ENCODE measurements at places on chromosomes 7 and 10.

GRCh38 chr7:48154792-48155413, 16.4 kb upstream of the ABCA13 start:
- peaks cover 17% of the 10 kb centered on the region for H3K27me3 ChIP-seq
- DNase-seq: peak; percentile 57
- H3K4me3 ChIP-seq: no peak overlapping the region

DNA sequence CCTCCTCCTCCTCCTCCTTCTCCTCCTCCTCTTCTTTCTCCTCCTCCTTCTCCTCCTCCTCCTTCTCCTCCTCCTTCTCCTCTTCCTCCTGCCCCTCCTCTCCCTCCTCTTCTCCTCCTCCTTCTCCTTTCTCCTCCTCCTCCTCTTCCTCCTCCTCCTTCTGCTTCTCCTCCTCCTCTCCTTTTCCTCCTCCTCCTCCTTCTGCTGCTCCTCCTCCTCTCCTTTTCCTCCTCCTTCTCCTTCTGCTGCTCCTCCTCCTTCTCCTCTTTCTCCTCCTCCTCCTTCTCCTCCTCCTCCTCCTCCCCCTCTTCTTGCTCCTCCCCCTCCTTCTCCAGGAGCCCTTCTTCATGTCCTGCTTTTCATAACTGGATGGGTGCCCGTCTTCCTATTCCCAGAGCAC, 12.2 kb downstream of the PLXNA4 start:
- no peak for DNase-seq
- peaks cover 68% of the 10 kb centered on the region for H3K27me3 ChIP-seq
- H3K36me3 ChIP-seq: peaks cover 43% of the 10 kb centered on the region
- H3K4me1 ChIP-seq: peaks cover 18% of the 10 kb centered on the region
- H3K27ac ChIP-seq: no peak overlapping the region

- H3K4me1 ChIP-seq: peaks cover 32% of the 10 kb centered on the region
- peak overlapping the region; percentile 48 for H3K27ac ChIP-seq
- peaks cover 33% of the 10 kb centered on the region for H3K27me3 ChIP-seq
- peaks cover 10% of the 10 kb centered on the region for H3K36me3 ChIP-seq
Observed at GRCh38 chr10:22491931-22492615, 146.8 kb downstream of the SPAG6 start.

GRCh38 chr7:54581511-54581910, 39.3 kb downstream of the VSTM2A start:
- no peaks in the 10 kb centered on the region for H3K27me3 ChIP-seq
- H3K4me3 ChIP-seq: no peak overlapping the region

DNA sequence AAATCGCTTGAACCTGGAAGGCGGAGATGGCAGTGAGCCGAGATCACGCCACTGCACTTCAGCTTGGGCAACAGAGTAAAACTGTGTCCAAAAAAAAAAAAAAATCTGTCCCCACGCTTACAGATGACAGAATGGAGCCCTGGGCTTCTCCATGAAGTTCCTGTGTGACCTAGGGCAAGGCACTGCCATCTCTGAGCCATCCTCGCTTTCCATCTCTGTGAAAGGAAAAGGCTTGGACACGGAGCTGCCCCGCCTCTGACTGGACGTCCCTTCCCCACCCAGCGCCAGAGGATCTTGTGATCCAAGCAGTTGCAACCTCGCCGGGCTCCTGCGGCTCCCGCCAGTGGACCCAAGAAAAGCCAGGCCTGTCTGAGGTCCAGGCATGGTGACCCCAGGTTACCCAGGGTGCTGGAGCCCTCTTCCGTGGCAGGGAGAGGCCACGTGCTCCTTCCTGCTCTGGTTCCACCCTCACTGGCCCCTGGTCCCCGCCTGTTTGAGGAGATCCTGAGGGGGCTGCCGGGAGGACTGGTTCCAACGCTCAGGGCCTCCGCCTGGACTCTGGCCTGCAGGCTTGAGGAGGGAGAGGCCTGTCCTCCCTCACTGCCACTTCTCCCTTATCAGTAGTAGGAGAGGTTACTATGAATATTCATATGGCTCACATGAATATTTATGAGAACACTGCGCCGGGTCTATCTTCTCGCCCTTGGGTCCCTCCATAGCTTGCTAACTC, 25.6 kb upstream of the ELFN1 start:
- H3K4me3 ChIP-seq: no peak overlapping the region
- no peak overlapping the region for H3K27ac ChIP-seq
- no peak for DNase-seq
- no peaks in the 10 kb centered on the region for H3K36me3 ChIP-seq
- H3K4me1 ChIP-seq: no peaks in the 10 kb centered on the region

DNA sequence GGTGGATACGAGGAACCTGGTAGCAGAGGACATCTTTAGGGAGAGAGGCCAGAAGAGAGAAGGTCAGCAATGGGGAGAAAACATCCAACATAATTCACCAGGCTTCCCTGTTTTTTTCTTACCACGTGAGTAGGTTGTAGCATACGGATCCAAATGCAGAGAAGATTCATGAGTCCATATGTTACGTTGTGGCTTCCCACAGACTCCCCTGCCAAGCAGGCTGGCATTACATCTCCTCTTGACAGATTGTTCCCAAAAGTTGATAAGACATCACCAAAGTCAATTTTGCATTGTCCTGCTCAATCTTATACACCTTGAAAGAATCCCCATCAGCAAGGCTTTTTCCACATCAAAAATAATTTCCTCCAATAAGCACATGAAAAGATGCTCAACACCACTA, 39.7 kb downstream of the DRGX start:
- H3K27me3 ChIP-seq: peaks cover 13% of the 10 kb centered on the region
- H3K4me1 ChIP-seq: peaks cover 3% of the 10 kb centered on the region
- no peaks in the 10 kb centered on the region for H3K36me3 ChIP-seq
- H3K4me3 ChIP-seq: no peak overlapping the region
- no peak overlapping the region for H3K27ac ChIP-seq

- H3K4me1 ChIP-seq: peaks cover 63% of the 10 kb centered on the region
- peak overlapping the region; percentile 92 for H3K27ac ChIP-seq
- peaks cover 71% of the 10 kb centered on the region for H3K36me3 ChIP-seq
- no peak for DNase-seq
Observed at GRCh38 chr10:62083412-62084267, 182.1 kb downstream of the ARID5B start.

GRCh38 chr7:39567294-39567693, 1.1 kb downstream of the YAE1 start:
- DNase-seq: no peak
- no peaks in the 10 kb centered on the region for H3K27me3 ChIP-seq
- peaks cover 14% of the 10 kb centered on the region for H3K4me1 ChIP-seq
- H3K4me3 ChIP-seq: peak overlapping the region; percentile 94

DNA sequence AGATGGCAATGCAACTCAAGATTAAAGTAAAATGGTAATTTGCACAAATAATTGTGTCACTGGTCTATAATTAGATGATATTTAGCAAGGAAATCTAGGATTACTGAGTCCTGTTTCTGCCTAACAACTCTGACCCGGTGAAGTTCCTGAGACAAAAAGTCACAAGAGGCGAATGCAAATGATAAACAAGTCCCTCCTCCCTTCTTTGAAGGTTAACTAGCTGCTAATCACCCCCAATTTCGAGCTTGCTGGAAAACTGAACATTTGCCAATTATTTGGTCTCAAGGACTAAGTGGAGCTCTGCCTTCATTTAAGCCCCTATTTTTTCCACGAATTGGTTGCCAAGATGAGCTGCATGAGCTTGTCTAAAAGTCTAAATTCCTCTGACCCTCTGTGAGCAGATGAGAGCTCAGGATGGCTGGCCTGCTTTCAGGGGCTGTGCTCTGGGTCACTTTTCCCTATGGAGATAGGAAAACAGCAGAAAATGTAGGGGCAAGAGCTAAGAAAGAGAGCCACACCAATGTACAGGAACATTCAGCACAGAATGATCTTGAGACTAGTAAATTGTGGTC, 127.3 kb downstream of the MBL2 start:
- no peak overlapping the region for H3K4me3 ChIP-seq
- H3K27ac ChIP-seq: no peak overlapping the region
- DNase-seq: no peak
- no peaks in the 10 kb centered on the region for H3K4me1 ChIP-seq

DNA sequence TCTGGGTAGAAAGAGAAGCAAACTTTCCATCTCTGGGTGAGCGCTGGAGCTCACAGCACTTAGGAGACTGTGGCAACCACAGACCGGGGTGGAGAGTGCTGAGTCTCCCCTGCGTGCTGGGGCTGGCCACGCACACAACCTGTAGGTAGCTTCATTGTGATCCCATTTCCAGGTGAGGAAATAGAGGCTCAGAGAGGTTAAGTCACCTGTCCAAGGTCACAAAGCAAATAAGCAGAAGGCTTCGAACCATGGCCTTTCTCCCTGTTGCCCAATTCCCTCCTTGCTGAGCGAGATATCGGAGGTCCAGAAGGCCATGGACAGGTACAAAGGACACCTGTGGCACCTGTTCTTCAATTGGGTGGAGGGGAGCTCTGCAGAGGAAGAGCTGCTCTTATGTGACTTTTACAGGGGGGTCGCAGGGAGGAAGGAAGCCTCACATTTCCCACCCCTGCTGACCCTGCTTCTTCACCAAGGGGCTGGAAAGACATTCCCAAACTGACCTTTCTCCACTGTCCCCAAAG, 39.4 kb downstream of the ZCCHC24 start:
- no peaks in the 10 kb centered on the region for H3K27me3 ChIP-seq
- H3K36me3 ChIP-seq: no peaks in the 10 kb centered on the region
- no peak for DNase-seq
- no peaks in the 10 kb centered on the region for H3K4me1 ChIP-seq
- no peak overlapping the region for H3K4me3 ChIP-seq

GRCh38 chr10:115844591-115844990, 428.4 kb downstream of the GFRA1 start:
- no peaks in the 10 kb centered on the region for H3K27me3 ChIP-seq
- no peak for DNase-seq
- no peak overlapping the region for H3K27ac ChIP-seq

- no peaks in the 10 kb centered on the region for H3K4me1 ChIP-seq
- H3K27me3 ChIP-seq: peaks cover 6% of the 10 kb centered on the region
- H3K27ac ChIP-seq: no peak overlapping the region
- H3K36me3 ChIP-seq: no peaks in the 10 kb centered on the region
- no peak overlapping the region for H3K4me3 ChIP-seq
Observed at GRCh38 chr10:16341637-16342036, 95.2 kb upstream of the PTER start.

GRCh38 chr7:72298091-72298490, 114.0 kb downstream of the CALN1 start:
- no peaks in the 10 kb centered on the region for H3K4me1 ChIP-seq
- no peak for DNase-seq
- H3K27ac ChIP-seq: no peak overlapping the region

DNA sequence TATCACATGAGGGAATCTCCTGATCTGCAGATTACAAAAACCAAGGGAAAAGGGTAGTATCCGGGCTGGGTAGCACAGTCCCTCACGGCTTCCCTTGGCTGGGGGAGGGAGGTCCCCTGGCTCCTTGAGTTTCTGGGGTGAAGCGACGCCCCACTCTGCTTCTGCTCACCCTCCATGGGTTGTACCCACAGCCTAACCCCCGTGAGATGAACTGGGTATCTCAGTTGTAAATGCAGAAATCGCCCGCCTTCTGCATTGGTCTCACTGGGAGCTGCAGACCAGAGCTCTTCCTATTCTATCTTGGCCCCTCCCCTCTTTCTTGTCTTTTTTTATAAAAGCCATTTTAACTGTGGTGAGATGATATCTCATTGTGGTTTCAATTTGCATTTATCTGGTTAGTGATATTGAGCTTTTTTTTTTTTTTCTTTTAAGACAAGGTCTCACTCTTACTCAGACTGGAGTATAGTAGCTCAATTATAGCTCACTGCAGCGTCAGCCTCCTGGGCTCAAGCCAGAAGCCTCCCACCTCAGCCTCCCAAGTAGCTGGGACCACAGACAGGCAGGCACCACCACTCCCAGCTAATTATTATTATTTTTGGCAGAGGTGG, 87.8 kb downstream of the ABCC2 start:
- peak overlapping the region; percentile 56 for H3K4me3 ChIP-seq
- DNase-seq: peak; percentile 46
- H3K4me1 ChIP-seq: peaks cover 16% of the 10 kb centered on the region
- H3K36me3 ChIP-seq: peaks cover 9% of the 10 kb centered on the region
